ENCODE measurements at places on chromosomes 7 and 10. TPM values are rescaled to one million over a fixed set of nuclear protein-coding genes. Genes with fewer than 3 reads are reported as not detected.

Gene SPDYE2B
- not detected for total RNA-seq

Gene IRF5
- total RNA-seq: 12.8 TPM

Gene LMTK2
- total RNA-seq: 11.0 TPM

Gene ELMO1
- 2.8 TPM for total RNA-seq

Gene CTBP2
- 102 TPM for total RNA-seq

Gene GPER1
- 0.79 TPM for total RNA-seq

Gene CPA4
- 12.3 TPM for total RNA-seq

Gene RBP4
- total RNA-seq: 10.4 TPM

Gene NUB1
- total RNA-seq: 36.4 TPM

Gene PON1
- total RNA-seq: 0.28 TPM

Gene PIP
- not detected for total RNA-seq

Gene NRP1
- total RNA-seq: 109 TPM

Gene COL13A1
- total RNA-seq: 0.27 TPM

Gene STEAP4
- 0.01 TPM for total RNA-seq

Gene SFMBT2
- 14.9 TPM for total RNA-seq

Gene DGKI
- total RNA-seq: 0.38 TPM

Gene LRRD1
- total RNA-seq: not detected

Gene NUTM2A
- total RNA-seq: 0.07 TPM

Gene KLF14
- total RNA-seq: 0.05 TPM

Gene BAMBI
- 18.9 TPM for total RNA-seq

Gene RAB19
- not detected for total RNA-seq

Gene PNLIPRP3
- not detected for total RNA-seq

Data from A549 treated with DMSO at 1 μM for 4 hours (cell line).